ENCODE measurements at places on chromosomes 13 and 19.

DNA sequence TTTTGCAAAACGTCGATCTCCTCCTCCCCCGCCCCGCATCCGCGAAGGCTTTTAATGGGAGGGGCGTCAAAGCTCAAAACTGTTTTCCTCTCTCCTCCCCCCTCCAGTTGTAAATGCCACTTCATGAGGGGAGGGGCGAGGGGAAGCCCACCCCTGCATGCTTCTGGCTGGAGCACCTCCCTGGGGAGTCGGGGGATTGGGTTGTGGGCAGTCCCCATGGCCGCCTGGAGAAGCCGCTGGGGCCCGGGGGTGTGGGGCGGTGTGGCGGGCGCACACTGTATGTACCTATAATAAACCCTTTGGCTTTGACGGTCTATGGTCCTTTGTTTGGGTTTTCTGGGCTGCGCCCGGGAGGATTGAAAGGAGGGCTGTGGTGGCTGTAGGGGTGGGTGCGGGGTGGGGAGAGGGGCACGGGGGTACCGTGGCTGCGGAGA is 505 bp upstream of the SHKBP1 start:
- peak; percentile 34 for DNase-seq

DNA sequence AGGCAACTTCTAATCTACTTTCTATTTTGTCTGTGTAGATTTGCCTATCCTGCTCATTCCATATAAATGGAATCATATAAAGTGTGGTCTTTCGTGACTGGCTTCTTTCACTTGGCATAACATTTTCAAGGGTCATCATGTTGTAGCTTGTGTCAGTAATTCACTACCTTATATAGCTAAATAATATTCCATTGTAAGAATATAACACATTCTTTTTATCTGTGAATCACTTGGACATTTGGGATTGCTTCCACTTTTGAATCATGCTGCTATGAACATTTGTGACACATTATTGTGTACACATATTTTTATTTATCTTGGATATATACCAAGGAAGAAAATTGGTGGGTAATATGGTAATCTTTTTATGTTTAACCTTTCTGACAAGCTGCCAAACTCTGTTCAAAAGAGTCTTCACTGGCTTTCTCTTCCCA is 89.0 kb upstream of the CSNK1A1L start:
- DNase-seq: no peak

DNA sequence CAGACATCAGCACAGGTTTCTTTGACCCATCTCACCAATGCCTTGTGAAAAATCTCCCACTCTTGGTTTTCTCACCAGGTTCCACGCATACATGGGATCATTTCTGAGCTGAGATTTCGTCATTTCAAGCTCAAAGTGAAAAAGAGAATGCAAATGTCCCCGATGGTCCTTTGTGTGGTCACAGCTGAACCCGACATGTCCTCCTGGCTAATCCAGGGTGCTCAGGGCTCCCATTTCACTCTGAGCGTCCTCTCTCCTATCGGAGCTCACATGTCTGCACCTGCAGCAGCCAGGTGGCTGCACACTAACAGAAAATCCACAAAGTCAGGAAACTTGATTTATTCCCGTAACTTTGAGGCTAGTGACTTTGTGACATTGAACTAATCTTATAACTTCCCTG is 9.3 kb upstream of the CEACAM3 start:
- DNase-seq: no peak

DNA sequence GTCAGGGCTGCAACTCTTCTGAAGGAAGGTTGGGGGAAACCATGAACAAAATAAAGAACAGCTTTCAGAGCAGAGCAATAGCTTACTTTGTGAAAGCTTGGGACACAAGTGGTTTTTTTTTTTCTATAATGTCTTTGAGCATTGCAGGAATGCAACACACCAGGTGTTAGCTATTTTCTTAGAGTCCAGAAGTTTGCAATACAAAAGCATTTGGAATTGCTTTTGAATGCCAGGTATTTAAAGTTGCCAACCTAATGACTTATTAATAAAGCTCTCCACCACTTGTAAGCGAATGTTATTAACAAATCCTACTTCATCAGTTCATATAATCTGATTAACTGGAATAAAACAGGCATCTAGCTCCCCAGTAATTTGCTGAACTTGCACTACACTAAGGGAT is 172.6 kb downstream of the NUFIP1 start:
- no peak for DNase-seq

DNA sequence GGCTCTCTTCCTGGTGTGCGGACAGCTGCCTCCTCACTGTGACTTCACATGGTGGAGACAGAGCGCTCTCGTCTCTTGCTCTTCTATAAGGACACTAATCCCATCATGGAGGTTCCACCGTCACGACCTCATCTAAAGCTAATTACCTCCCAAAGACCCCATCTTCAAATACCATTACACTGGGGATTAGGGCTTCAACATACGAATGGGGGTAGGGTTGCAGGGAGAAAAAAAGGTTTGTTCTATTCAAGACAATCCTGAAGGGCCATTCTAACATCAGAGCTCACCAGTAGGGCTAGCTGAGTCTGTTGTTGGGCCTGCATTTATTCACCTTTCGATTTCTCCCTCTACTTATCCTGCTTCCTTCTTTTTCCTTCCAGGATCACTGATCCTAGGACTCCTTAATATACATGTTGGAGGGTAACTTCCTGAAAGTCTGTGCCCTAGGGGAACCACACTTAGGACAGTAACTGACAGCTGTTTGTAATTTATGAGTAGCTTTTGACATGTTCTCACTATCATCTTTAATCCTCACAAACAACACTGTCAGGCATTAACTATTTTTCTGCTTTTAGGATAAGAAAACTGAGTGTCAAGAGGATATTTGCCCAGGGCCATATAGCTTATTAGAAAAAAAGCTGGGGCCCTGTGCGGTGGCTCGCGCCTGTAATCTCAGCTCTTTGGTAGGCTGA is 18.8 kb upstream of the GTF2F2 start:
- DNase-seq: no peak

GRCh38 chr13:112200200-112200599 is 133.3 kb downstream of the SOX1 start:
- no peak for DNase-seq

DNA sequence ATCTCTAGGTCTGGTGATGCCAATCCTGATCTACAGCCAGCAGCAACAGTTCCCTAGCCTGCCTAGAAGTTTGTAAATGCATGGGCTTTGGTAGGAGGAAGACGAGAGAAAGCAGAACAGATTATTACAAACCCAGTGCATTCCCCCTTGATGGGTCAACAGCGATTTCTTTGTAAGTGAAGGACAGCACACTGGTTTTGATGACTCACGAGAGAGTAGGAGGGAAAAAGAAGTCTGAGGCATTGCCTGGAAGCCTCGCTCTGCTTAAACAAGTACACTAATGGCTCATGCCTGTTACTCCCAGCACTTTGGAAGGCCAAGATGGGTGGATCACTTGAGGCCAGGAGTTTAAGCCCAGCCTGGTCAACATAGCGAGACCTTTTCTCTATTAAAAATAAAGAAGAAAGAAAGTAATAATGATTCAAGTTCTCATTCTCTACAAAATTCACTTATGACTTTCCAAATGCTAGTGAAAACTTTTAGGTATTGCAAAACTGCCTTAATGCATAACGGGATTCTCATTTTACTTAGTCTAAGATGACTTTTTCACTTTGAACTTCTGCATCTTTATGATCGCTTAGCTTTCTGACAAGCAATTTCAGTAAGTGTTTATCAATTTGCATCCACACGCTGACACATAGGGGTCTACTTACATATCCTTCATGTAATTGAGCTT is 47.7 kb upstream of the USPL1 start:
- DNase-seq: no peak

GRCh38 chr13:52827839-52828238 is 20.6 kb downstream of the PCDH8 start:
- no peak for DNase-seq

All from activated naive CD4-positive, alpha-beta T cell treated with anti-CD3 and anti-CD28 coated beads for 36 hours (primary cell).